ACHN (cell line): ENCODE measurements at places on chromosomes 11 and 22.
A peak's percentile ranks its signal among the peaks of the same experiment; 100 is the strongest.

GRCh38 chr11:78230161-78230877, 41.6 kb downstream of the USP35 start:
- no peak for DNase-seq

DNA sequence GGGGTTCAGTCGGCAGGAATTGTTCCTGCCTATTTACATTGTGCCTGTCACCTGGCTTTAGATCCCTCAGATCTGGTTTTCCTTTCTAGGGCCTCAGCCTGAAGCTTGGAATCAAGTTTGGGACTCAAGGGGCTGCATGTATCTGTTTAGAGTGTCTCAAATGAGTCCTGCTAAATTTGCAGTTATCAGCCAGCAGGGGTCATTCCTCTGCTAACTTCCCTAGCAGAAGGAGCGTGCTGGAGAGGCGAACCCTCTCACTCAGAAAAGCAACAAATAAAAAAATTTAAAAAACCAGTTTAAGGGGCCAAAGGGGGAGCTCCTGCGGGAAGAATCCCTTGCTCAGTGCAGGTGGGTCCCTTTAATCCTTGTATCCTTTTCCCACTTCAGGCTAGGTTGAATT, 1220.2 kb downstream of the JRKL start:
- DNase-seq = no peak

DNA sequence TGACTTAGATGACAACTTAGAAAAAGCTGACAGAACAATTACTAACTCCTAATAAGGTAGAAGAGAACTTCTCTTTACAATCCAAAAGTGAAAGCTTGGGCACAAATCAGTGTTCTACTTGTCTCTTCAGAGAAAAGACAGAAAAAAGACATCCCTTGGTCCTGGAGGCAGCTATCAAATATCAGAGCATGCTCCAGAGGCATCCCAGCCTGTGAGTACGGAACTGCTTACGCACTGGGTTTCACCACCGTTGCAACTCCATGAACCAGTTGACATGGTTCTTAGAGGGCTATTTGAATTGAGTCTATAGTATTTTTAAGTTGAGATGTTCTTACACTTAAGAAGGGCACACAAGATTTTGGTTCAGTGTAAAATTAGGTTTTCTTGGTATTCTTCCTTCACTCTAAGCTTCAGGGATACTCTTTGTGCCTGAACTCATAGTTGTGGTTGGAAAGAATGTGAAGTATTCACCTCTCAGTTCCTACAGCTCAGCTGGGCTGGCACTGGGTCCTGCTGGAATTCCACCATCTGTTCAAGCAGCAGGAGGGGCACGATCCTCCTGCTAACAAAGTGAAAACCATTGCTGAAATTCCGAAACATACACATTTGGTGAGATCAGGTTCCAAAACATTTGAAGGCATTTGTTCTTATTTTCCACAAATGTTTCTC, 6.3 kb downstream of the AKIP1 start:
- DNase-seq = peak; percentile 88

- no peak for DNase-seq
Measured at GRCh38 chr11:6681949-6682348, 1.2 kb downstream of the MRPL17 start.

GRCh38 chr11:100574894-100575769, 112.0 kb upstream of the ARHGAP42 start:
- DNase-seq = peak; percentile 43

GRCh38 chr11:6627762-6628241, 8.6 kb upstream of the TPP1 start:
- DNase-seq = no peak

- DNase-seq = no peak
Measured at GRCh38 chr22:45576273-45576625, 73.6 kb downstream of the FBLN1 start.

GRCh38 chr11:26042113-26042512, 289.8 kb upstream of the ANO3 start:
- DNase-seq = no peak

GRCh38 chr22:40838486-40838885, 18.0 kb downstream of the ST13 start:
- no peak for DNase-seq

- DNase-seq = no peak
Measured at GRCh38 chr11:110621826-110622225, 90.4 kb downstream of the ARHGAP20 start.

DNA sequence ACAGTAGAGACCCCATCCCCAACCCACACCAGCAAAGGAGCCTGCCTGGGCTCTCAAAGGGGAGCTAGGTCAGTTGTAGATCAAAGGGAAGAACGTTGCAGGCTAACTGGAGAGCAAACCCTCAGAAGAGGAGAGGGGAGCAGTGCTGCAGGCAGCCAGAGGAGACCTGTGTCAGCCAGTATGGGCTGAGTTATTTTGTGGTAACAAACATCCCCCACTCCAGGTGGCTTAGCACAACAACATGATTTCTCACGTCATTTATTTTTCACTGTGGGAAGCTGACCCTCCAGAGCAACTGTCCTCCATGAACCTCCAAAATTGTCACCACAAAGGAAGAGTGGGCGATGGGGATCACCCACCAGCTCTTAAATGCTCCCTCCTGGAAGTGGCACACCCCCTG, 19.8 kb upstream of the SHANK2 start:
- no peak for DNase-seq

DNA sequence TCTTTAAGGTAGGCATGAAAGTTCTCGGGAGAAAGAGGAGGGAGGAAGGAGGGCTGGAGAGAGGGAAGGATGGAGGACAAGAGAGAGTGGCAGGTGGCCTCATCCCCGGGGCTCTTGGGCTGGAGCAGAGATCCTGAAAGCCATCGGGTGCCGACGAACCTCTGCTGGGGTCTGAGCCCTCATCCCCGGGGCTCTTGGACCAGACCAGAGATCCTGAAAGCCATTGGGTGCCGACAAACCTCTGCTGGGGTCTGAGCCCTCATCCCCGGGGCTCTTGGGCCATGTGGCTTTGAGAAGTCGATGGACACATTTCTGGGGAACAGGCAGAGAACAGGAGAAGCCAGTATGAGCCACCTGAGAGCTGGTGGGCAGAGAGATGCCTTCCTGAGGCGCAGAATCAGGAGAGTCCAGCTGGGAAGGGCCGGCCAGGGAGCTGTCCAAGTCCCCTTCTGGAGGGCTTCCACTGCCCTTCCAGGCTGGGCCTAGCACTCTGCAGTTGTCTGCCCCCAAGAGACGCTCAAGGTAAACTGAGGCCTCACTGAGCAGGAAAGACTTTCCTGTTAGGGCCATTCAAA, 1398.1 kb downstream of the BRD1 start:
- DNase-seq = no peak

- no peak for DNase-seq
Measured at GRCh38 chr22:50248196-50249081, 2.6 kb downstream of the HDAC10 start.

GRCh38 chr22:43377896-43378704, 33.7 kb upstream of the MPPED1 start:
- no peak for DNase-seq

- no peak for DNase-seq
Measured at GRCh38 chr11:26730414-26731083, 8.7 kb upstream of the SLC5A12 start.

DNA sequence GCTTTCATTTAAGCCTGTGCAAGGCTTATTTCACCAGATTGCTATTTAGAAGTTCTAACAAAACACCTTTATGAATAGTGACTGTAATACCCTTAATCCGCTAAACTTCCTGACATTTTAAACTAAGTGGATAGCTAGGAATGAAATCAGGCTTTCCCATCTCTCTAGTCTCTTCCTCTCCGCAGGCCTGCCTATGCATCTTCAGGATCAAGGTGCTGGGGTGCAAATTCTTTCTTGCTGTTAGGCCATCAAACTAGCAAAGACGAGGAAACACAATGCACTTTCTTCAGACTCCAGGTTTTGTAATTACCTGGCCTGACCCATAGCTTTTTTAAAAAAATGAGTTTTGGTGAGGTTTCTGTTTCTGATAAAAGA, 149.4 kb downstream of the DBX1 start:
- no peak for DNase-seq

GRCh38 chr11:32840587-32840986, 10.9 kb downstream of the PRRG4 start:
- DNase-seq = no peak

DNA sequence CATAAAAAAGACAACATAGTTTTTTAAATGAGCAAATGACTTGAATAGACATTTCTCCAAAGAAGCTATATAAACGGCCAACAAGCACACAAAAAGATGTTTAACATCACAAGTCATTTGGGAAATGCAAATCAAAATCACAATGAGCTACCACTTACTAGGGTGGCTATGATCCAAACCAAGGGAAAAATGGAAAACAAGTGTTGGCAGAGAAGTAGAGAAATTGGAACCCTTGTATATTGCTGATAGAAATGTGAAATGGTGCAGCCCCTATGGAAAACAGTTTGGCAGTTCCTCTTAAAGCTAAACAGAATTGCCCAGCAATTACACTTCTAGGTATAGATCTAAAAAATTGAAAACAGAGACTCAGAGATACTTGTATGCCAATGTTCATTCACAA, 29.0 kb downstream of the PAMR1 start:
- no peak for DNase-seq

DNA sequence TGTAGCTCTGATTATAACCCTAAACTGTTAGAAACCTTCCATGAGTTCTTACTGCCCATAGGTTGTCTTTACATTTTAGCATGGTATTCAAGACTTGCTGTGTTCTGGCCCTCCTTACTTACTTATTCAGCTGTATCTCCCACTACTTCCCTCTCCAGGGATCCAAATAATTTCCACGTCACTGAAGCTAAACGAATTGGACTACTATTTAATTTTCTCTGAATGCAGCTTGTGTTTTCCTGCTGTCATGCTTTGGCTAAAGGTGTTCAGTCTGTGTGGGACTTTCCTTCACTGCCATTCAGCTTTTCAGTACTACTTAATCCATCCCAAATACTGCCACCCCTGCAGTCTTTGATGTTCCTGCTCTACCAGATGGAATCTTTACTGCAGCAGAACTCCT, 88.3 kb downstream of the UVRAG start:
- DNase-seq = no peak

- no peak for DNase-seq
Measured at GRCh38 chr11:92440701-92441442, 216.3 kb downstream of the FAT3 start.

- DNase-seq = no peak
Measured at GRCh38 chr11:27505781-27506180, 788 bp downstream of the LIN7C start.

DNA sequence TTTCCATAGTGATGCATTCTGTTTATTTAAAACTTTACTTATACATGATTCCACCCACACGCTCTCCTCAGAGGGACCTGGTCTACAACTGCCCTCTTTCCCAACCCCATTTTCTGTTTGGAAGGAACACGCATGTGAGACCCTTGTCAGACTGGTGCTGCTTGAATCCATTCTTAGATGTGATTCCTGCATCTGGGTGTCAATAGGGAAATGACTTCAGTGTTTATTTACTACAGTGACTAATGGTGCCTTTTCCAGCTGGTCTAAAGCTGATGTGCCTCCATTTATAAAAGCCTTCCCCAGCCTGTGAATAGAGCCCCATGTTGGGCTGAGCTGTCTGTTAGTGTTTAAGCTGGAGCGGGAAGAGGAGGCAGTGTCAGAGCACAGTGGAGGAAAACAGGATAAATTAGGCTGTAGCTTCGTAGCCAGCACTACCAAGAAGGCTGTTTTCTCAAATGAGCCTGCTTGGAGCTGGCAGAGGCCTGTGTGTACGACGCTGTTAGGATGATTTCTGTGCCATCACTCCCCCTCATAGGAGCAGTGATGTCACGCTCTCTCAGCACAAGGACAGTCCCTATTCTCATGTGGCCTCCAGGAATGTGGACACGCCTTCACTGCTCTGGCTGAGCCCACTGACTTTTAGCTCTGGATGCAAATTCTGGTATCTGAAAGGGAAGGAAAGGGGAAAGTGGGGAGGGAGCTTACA, 18.9 kb upstream of the C11orf96 start:
- no peak for DNase-seq

DNA sequence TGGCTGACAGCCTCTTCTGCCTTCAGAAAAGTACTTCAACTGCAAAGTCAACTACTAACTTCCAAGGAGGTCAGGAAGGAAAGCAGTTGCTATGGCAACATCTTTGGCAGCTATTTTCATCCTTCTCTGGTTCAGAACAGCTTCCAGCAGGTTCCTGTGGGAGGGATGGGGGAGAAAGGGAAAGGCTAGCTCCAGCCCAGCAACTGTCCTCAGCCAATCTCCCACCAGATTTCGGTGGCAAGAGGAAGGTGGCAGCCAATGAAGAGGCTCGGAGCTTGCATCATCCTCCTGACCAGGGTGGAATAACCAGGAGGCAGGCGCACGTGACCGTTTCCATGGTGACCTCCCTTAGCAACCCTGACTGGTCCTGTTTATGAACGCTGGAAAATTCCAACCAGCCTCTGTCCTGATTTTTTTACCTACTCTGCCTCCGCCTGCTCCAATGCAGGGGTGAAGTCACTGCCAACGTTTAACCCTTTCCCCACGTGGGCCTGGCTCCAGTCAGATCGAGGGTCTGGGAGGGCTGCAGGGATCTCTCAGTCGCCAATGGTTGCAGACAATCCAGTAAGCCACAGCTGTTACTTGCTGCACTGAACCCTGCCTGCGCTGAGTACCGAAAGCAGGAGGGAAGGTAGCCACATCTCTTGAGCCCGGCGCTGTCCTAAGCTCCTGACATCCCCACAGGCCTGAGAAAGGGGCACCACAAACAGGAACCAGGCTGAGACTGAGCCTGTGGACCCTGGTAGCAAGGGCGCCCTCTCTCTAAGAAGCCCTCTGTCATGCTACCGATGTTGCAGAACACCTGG, 11.2 kb upstream of the MALAT1 start:
- DNase-seq = peak; percentile 99

DNA sequence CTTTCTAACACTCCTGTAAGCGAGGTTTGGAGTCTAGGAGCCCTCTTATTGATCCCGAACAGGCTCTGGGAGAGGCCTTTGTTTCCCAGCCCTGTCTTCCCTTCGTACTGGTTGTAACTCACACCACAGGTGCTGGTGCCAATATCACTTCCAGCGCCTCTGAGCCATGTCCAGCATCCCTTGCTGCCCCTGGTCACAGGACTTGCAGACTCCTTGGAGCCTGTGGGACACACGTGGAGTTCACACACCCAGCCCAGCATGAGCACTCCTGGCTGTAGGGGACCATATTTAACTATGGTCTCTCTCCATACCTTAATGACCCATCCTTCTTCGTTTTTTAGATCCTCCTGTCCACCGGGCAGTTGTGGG, 2.2 kb downstream of the ZBTB16 start:
- no peak for DNase-seq

GRCh38 chr22:41262250-41262765, 21.6 kb upstream of the CHADL start:
- no peak for DNase-seq

DNA sequence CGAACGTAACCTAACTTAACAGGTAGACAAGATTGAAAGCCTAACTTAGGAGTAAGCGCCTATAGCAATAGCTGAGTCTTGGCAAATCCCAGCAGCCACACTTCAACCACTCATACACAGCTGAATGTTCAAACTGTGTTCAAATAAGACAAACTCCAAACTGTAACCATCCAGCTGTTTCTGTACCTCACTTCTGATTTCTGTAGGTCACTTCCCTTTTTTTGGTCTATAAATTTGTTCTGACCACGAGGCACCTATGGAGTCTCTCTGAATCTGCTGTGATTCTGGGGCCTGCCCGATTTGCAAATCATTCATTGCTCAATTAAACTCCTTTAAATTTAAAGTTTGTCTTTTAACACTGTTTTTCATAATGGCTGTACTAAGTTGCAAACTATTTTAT, 8.2 kb upstream of the TENM4 start:
- no peak for DNase-seq
